Left cardiac atrium (tissue), 4 donors: ENCODE measurements at places on chromosomes 2 and 18.

DNA sequence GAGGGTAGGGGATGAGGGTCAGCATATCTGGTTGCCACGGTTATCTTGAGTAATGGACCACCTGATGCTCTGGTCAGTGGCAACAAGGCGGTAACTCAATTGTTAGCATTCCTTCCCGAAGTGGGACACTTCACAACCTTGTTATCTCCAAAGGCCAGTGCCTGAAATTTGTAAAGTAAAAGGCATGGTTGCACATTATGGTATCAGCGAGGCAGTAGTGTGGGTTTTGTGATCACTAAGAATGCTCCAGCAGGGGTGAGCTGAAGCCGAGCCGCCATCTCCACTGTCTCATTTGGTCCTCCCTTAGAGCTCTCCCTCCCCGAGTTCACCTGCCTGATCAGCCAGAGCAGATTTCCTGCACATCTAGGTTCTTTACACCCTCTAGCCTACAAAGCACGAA is 50.5 kb upstream of the LGALSL start:
- no peak for DNase-seq

- DNase-seq: no peak
These were observed 133.4 kb downstream of the WDSUB1 start for GRCh38 chr2:159153063-159153462.

GRCh38 chr2:72144274-72144631 is 3.4 kb downstream of the CYP26B1 start:
- DNase-seq: no peak

DNA sequence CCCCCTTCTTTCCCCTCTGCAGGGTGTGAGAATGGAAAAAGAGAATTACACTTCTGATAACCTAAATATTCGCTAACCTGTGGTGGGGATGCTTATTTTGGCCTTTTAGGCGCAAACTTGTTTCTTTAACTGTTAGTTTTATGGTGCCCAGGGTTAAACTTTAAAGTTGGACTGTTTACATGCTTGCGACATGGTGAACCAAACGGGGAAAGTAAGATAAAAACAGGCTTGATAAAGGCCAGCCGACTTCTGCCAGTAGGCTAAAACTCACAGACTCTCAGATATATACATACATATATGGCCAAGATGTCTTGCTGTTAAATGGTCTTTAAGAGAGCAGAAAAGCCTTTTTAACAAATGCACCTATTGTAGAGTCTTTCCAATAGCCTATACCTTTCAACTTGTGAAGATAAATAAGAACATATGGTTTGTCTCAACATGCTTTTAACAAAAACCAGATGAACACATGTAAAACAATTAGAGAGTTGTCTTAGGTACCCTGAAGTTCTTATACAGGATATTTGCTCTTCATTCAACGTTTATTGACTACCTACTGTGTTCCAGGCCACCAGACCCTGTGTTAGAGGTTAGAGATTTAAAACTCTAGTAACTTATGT is 29.0 kb downstream of the PRKCE start:
- no peak for DNase-seq

- DNase-seq: no peak
These were observed 18.2 kb upstream of the PCBP1 start for GRCh38 chr2:70069049-70069448.

DNA sequence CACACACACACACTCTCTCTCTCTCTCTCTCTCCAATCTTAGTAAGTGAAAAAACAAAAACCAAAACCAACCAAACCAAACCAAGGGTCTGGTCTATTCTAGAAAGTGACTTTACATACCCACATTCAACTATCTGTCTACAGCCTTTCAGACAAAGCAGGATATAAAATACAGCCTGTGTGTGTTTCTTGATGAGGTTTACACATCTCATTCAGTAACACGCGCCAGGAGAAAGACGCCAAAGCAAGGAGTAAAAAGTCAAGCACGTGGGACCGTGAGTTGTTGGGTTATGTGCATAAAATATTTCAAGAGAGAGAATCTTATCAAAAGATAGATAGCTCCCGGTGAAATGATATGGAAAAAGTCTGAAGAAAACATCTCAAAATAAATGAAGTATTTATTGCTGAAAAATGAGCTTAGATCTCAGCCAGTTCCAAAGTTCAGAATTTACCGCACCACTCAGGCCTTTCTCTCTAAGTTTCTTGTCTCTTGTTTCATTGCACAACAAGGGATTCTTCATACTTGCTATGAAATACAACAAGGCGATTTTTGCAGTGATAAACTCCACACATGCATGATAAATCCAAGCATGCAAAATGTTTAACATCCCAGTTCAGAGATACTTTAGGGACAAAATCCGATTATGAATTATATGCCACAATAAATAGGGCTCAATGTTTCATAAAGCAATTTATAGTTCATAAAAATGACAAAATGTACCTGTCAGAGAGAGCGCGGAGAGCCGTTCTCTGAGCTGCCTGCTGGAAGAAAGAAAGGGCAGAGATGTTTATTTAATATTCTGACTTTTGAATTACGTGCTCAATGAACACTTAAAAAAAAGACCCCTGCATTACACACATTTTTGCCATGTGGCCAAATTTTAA is 159.3 kb upstream of the REV1 start:
- no peak for DNase-seq

GRCh38 chr2:170851635-170852034 is 34.9 kb downstream of the GAD1 start:
- no peak for DNase-seq

DNA sequence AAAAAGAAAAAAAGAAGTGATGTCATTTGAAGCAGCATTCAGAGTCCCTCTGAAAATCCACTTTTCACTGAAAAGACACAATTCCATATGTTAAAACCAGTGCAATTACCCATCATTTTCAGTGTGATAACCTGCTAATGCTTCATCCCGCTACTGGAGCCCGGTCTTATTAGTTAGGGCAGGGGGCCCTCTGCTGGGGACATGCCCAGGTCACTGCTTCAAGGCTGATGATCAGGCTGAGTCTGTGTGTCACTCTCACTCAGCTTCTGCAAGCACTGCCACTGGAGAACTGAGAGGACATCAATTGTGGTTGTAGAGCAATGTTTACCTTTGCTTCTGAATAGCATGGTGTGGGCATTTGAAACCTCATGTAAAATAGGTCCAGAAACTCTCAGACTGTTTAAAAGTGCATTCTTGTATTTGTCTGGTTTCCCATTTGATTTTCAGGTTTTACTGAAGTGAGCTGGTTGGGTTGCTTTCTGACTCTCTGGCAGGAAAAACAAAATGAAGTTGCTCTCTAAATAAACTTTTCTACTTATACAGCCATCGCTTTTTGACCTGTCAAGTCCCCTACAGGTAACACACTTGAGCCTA is 49.2 kb upstream of the NXPH2 start:
- DNase-seq: no peak

DNA sequence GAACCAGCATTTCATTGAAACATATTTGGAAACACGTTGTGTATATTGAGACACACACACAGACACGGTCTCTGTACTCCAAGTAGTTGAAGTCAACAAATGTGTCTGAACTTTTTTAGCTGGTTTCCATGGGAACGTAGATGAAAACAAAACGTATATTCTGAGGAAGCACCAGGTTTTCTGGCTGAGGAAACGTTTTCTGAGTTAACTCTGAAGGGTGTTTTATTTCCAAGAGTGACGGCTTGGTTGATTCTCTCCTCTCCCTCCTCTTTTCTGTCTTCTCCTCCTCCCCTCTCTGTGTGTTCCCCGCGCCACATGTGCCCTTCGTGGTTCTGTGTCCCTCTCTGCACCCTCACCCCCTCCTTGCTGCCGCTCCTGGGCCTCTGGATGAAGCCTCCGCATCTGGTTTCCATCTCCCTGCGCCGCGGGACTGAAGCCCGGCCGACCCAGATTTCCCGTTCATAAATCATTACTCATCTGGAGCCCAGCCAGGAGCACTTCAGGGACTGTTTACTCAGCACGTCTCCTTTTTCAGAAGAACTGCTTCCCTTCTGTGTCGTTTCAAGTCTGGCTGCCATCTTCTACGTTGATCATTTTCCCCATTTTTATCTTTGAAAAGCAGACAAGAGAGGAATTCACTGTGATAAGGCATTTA is 122.7 kb downstream of the COL6A3 start:
- peak; percentile 97 for DNase-seq

DNA sequence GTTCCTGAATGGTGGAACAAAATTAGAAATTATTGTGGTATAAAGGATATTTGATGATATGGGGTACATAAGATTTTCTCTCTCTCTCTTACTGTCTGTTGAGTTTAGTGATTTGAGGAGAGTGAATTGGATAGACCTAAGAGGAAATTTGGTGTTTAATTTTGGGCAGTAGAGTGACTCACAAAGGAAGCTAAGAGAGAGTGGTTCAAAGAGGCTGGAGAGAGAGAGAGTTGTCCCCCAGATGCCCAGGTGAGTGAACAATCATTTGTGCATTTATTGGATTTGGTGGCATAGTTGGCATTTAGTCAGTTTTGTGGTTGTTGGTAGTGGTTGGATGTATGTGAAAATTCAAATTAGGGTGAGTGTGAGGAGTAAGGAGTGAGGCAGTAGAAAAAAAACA is 56.8 kb downstream of the GPD2 start:
- no peak for DNase-seq

GRCh38 chr2:156327835-156328695 is 4.5 kb downstream of the NR4A2 start:
- no peak for DNase-seq

- no peak for DNase-seq
These were observed 119.1 kb downstream of the MAP4K4 start for GRCh38 chr2:101816598-101816997.

DNA sequence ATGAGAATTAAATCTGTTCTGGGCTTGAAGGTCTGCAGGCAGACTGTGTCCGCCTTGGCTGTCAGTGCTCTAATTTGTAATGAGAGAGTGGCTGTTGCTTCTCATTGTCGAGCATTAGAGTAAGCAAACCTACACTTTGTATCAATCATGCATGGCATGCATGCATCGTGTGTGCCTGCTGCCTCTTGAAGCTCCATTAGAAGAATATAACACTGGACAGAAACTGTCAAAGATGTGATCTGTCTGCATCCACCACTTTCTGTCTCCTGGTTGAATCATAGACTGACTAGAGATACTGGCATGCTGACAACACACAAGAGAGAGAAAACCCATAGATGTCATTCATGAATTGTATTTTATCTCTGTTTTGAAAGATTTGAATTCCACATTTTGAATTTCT is 275.0 kb upstream of the NXPH2 start:
- DNase-seq: no peak

- DNase-seq: no peak
These were observed 841.6 kb downstream of the TRIB2 start for GRCh38 chr2:13558368-13558767.

DNA sequence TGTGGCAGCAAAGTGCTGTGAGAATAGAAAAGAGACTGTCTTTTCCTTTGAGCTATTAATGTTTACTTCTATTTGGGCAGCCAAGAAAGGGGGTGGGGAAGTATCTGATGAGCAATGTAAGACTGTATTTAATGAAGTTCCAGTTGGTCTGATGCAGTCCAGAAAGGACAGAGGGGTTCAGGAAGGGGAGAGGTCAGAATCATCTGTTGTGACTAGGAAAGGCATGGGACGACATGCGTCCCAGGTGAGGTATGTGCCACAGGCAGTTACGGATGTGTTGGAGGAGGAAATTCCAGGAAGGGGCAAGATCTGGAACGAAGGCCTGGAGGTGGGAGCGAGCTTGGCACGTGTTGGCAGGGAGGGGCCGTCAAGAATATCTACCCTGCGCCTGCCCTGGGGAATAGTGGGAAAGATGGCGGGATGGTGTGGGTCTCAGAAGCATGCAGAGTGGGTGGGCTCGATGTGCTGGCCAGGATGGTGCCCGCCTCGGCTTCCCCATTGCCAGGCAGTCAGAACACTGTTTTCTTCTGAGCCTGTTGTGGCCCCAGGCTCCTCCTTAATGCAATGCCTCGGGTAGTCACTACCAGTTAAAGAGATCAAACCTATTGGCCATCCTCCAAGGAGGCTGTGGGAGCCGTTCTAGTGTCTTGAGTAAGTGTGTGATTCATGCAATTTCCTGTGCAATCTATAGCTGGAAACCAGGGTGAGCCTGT is 57.8 kb upstream of the TXNDC2 start:
- peak; percentile 65 for DNase-seq

GRCh38 chr2:56185101-56185581 is 1.4 kb downstream of the CCDC85A start:
- peak; percentile 52 for DNase-seq

DNA sequence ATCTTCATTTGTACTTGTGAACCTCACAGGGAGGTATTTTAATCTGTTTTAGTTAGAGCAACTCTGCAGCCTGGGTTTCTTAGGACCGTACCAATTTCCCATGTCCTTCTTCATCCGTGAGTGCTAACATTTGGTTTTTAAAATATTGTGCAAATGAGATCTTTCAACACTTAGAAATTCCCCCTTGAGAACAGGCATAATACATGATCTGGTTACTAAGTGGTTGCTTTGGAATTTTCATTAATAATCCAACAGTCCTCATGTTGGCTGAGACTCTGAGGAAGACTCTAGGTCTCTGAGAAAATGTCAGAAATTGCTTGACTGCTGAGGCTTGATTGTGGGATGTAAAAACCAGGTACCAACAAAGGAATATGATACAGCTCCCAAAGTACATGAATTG is 125.6 kb upstream of the CDCA7 start:
- no peak for DNase-seq

- DNase-seq: no peak
These were observed 74.0 kb downstream of the CERS6 start for GRCh38 chr2:168529900-168530561.

GRCh38 chr18:49300538-49300937 is 159.9 kb downstream of the DYM start:
- no peak for DNase-seq

GRCh38 chr2:18245375-18245774 is 315.1 kb downstream of the RDH14 start:
- DNase-seq: no peak

- no peak for DNase-seq
These were observed 62.3 kb downstream of the NGEF start for GRCh38 chr2:232950751-232951150.

- no peak for DNase-seq
These were observed 19.3 kb upstream of the TMEM18 start for GRCh38 chr2:696463-696862.

- no peak for DNase-seq
These were observed 36.8 kb downstream of the STON1 start for GRCh38 chr2:48566592-48567310.

- DNase-seq: no peak
These were observed 41.8 kb downstream of the TCF7L1 start for GRCh38 chr2:85174943-85175342.

DNA sequence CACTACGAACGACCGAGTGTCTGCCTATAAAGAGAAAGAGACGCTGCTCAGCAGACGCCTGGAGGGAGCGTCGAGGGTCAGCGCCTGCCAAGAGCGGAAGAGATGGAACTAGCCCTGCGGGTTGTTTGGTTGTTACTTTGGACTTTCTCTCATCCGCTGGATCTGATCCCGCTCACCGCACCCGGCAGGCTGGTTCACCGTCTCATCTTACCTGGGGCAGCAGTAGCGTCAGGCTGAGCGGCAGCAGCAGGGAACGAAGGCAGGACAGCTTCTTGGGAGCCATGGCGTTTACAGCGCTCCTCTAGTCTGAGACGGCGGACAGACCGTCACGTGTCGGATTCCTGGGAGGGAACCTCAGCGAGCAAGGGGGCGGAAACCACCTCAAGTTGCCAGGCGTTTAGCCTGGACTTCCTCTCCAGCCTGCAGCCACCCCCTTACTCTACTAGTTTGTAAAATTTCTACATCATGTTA is 1.9 kb downstream of the GLB1L start:
- DNase-seq: no peak

GRCh38 chr2:216355711-216356110 is 16.6 kb downstream of the MARCHF4 start:
- DNase-seq: no peak
